ENCODE measurements at places on chromosomes 5 and 9. TPM values are rescaled to one million over a fixed set of nuclear protein-coding genes. Genes with fewer than 3 reads are reported as not detected.

DNA sequence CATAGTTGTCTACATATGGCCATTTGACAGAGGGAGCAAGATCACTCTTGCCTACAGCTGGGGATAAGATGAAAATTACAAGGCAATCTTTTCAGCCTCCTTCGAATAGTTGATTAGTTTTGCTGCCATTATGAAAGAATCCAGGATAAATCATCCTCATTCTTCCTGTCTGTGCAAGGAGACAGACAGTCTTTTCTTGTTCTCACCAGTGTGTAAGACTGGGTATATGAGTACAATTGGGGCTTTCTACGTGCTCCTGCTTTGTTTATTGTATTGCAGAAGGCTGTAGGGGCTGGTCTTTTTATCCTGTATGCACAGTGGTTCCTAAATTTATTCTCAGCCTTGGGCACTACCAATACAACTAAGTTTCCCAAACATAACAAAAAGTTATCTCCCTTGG, 76.8 kb downstream of the SPEF2 start:
- no peak for DNase-seq

GRCh38 chr5:151585970-151586369, 5.2 kb downstream of the FAT2 start:
- no peak for DNase-seq

NREP gene
- total RNA-seq, result 779 TPM

DNA sequence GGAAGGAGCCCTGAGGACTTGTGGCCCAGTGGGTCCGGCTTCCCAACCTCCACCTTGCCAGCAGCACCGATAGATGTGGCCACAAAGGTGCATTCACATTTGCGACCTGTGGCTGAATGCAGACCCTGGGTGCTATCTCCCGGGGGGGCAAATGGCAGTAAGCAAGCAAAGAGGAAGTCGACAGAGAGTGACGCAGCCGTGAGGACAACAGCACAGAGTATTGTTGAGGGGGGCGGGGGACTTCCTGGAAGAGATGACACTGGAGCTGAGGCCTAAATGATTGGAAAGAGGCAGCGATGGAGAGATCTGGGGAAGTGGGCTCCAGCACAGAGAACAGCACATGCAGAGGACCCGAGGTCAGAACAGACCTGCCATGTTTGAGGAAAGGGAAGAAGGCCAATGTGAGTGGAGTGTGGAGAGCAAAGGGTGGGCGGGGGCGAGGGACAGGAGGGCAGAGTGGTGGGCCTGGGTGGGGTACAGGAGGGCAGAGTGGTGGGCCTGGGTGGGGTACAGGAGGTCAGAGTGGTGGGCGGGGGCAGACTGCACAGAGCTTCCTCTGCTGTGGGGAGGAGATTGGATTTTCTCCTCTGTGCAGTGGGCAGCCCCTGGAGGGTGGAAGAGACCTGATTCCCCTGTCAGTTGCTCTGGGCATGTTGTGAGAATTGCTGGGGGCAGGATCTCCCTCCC, 42.6 kb downstream of the ADAMTS2 start:
- peak; percentile 13 for DNase-seq

GRCh38 chr5:143442385-143442784, 38.9 kb upstream of the NR3C1 start:
- no peak for DNase-seq

DNA sequence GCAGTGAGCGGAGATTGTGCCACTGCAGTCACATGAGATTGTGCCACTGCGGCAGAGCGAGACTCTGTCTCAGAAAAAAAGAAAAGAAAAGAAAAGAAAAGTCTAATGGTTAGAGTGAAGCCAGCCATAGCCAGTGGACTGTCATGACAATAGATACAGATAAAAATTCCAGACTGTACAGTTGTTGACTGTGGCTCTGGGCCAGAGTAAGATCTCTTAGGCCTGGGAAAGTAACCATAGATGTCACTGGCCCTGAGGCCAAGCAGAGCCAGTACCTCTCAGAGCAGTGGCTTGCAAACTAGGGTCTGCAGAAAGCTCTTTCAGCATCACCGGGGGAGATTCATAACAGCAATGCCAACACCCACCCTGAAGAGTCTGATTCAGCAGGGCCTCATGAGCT, 44.1 kb upstream of the SUB1 start:
- no peak for DNase-seq

IER5L gene
- 2.0 TPM for total RNA-seq

- DNase-seq, result peak; percentile 72
These were observed 1.1 kb downstream of the CTNNAL1 start for GRCh38 chr9:109012009-109012875.

SLC35A4 gene
- 39.7 TPM for total RNA-seq

DNA sequence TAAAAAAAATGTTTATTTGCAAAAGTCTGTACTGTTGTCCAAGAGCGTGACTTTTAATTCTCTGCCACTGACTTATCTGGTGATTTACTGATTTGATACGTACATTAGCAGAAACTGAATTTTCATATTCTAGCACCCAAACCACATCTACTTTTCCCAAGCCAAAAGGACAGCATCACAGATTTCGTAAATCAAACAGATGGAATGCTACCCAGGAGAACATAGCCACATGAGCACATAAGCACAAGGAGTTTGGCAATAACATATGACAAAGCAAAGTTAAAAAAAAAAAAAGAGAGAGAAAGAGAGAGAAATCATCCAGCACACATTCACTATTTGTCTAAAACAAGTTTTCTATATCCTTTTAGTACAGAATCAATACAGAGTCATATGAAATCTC, 83.7 kb downstream of the HINT1 start:
- no peak for DNase-seq

DNA sequence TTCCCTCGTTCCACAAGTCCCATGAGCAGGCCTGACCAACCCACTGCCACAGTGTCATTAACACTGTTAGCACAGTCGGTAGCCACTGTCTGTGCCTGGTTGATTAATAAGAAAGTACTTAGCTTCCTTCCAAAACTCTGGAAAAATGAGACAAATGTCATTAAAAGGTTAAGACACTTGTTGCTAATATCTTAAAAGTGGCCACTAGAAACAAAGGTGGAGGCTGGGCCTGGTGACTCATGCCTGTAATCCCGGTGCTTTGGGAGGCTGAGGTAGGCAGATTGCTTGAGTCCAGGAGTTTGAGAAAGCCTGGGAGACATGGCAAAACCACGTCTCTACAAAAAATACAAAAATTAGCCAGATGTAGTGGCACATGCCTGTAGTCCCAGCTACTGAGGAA, 194.0 kb downstream of the PDZD2 start:
- no peak for DNase-seq

DNA sequence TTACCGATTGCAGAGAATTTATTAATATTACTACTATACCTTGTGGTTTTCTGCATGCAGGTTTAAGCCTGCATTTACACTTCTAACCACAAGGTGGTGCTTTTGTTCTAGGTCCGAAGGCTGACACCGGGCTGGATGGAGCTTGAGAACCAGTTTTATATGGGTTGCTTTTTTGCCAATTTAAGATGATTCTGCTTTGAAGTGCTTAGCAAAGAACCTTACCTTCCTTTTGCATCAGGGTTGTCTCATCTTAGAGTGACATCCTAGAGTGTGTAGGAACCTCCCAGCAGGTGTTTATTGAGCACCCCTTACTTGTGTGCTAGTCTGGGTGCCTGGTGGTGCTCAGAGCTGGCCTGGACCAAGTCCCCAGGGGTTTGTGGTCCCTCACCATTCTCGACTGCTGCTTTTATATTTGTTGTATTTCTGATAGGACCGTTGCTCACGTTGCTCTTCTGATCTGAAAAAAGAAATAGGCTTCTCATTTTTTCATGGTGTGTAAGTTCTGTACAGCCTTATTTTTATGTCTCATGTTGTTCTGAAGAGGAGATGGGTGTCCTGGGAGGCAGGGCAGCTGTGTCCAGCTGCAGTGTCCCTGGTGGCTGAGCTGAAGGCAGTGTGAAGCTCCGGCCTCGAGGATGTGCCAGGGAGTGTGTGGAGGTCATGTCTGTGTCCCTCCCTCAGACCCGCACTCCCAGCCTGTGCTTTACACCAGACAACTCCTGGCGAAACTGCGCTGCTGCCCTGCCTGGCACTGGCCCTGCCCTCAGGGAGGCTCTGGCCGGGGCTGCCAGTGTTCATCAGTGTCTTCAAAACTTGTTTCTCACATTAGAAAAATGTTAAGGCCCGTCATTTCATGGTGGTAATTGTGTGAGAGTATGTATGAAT, 54.3 kb downstream of the EHMT1 start:
- DNase-seq, result peak; percentile 52

DNA sequence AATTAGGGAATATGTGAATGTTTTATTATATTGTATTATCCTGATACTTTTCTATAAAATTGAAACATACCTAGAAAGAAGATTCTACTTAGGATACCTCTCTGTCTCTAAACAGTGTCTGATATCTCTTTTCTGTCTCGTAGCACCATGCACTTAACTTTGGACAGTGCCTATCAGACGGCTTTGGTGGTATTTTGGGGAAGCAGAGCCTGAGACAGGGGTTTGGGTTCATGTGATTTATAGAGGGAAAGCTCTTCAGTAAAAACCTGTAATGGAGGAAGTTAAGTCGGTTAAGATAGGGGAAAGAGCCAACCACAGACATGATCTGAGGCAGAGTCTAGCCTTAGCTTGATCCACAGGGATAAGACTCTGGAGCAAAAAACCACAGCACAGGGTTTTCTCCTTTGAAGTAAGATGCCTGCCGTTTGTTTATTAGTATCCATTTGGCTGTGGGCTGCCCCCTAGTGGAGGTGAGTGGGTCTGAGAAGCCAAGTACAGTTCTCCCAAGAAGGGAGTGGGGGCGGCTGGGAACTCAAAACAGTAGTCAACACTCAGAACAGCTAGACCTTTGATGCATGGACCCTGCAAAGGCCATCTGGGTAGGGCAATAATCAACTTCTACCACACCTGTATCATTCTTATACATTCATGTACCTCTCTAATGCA, 141.2 kb upstream of the ASTN2 start:
- no peak for DNase-seq

- DNase-seq, result no peak
These were observed 14.0 kb downstream of the NDUFS6 start for GRCh38 chr5:1815071-1815786.

GRCh38 chr5:170302653-170303501, 5.3 kb upstream of the LCP2 start:
- peak; percentile 58 for DNase-seq

GRCh38 chr9:84349671-84350070, 9.1 kb upstream of the SLC28A3 start:
- DNase-seq, result no peak

SLC45A2 gene
- total RNA-seq, result not detected

MYOT gene
- 2.7 TPM for total RNA-seq

DNA sequence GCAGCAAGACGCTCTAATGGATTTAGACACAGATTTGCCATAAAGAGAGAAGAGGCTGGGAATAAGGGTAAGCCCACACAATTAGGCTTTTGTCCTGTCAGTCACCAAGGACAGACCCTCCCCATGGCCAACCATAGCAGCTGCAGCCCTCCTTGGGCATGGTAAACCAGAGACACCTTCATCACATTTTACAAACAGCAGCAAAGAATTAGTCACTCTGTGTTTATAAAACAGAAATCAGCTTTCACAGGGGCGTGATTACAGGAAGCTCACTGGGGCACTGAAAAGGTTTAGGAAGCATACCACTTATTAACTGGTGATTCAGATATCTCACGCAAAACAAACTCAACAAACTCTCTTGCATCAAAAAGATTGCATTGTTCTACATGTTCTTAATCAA, 37.3 kb upstream of the ZNF622 start:
- DNase-seq, result no peak

DNA sequence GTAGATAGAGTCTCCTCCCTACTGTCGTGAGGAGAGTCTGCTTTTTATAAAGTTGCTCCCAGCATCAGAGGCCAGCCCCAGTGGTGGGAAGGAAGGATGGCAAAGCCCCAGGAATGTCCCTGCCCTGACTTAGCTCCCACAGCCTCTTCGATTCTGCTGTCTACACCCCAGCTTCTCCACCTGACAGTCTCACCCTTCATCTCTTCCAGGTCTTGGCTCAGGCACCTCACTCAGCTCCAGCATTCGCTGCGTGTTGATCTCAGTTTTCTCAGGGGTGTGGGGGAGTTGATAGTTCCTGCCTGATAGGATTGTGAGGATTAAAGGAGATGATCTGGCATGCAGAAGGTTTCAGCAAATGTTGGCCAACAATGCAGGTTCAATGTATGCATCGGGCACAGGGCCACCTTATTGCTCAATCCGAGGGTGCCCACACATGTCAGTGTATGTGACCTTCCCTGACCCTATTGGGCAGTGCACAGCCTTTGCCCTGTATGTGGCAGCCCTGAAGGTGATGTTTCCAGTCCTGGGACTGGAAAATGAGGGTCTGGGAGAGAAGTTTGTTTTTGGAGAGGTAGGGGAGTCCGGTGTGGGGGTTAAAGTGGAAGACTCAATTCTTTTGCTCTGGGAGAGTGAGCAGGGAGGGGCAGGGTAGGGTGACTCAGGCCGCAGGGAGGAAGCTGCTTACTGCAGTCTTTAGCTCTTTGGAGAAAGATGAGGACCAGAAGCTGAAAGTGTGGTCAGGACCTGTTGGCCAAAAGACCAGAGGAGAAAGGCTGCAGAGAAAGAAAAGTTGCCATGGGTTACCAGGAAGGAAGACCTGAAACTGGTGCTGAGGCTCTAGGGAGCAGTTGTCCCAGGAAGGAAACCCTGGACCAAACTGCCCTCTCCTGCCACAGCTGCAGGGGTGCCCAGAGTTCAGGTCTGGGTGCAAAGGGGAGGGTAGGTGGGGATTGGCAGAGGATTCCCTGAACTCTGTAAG, 153.2 kb downstream of the MACROH2A1 start:
- DNase-seq, result peak; percentile 18

DNA sequence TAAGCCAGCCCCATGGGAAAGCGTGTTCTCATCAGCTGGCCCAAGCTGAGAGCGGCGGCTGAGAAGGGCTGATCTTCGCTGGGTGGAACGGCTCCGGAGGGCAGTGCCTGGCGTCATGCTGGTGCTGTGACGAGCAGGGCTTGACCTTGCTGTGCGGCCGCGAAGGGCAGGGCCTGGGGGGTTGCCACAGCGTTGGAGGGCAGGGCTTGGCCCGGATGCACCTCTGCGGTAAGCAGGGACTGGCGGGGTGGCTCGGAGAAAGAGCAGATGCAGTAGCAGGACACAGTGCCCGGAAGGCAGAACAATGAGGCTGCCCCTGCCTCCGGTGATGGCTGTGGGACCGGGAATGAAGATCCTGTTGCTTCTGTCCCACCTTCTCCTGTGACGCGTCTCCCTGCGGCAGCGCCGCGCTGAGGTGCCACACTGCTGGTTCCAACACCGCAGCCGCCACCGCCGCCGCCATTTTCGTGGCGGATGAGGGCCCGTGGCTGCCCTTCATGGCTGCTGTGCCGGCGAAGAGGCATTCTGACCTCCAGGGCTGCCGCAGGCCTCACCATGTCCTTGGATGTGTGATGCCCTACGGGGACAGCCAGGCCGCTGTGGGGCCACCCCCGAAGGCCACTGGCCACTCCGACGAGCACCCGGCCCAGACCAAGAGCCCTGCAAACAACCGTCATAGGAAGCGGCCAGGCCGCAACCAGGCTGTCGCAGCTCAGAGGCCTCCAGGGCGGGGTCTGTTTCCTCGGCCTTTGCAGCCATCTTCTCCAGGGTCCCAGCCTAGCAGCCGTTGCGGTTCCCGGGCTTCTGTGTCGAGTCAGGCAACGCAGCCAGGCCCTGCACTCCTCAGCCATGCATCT, 890.5 kb upstream of the CTNND2 start:
- DNase-seq, result no peak

- DNase-seq, result no peak
These were observed 279.2 kb upstream of the TYRP1 start for GRCh38 chr9:12413986-12414385.

Data from uterus (tissue), 4 donors.